NCI-H2081 treated with DMSO at 0.1 percent for 48 hours (cell line): ENCODE measurements at places on chromosomes 5 and 9.

DNA sequence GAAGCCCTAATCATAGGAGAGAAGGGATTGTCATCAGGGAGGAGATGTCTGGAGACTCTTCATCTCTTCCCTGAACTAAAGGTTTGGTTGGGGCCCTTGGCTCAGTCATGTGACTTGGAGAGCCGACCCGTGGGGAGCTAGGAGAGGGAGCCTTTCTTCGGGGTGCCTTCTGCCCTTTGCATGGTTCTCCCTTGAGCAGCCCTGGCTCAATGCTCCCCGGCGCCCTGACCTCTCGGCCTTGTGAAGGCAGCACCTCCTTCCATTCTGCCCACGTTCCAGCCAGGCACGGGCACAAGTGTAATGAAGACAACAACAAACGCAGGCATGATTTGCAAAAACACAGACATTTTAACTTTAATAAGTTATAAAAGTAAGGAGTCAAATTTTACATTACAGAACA lies 50.4 kb downstream of the ZNF354C start:
- no peak for DNase-seq

GRCh38 chr5:74441616-74442015 lies 198.9 kb downstream of the ENC1 start:
- no peak for DNase-seq

GRCh38 chr5:8288334-8288733 lies 419.4 kb downstream of the MTRR start:
- no peak for DNase-seq

DNA sequence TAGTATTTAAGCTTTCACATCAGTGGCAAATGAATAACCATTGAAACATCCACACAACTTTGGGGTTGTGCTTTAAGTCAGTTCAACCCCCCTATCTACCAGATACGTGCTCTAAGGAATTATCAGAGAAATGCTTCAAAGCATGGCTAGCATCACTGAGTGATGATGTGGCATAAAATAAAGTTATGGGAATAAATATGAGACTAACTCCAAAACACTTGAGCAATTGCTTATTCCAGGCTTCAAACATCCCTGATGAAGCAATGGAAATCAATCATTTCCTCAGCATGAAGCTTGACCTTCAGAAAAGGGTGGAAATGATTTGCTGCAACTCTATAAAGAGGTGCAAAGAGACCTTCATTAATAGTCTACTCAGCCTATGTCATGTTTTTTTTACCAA lies 292.0 kb upstream of the SMC2 start:
- DNase-seq = no peak

GRCh38 chr5:134608555-134608954 lies 24.1 kb downstream of the SAR1B start:
- DNase-seq = no peak

DNA sequence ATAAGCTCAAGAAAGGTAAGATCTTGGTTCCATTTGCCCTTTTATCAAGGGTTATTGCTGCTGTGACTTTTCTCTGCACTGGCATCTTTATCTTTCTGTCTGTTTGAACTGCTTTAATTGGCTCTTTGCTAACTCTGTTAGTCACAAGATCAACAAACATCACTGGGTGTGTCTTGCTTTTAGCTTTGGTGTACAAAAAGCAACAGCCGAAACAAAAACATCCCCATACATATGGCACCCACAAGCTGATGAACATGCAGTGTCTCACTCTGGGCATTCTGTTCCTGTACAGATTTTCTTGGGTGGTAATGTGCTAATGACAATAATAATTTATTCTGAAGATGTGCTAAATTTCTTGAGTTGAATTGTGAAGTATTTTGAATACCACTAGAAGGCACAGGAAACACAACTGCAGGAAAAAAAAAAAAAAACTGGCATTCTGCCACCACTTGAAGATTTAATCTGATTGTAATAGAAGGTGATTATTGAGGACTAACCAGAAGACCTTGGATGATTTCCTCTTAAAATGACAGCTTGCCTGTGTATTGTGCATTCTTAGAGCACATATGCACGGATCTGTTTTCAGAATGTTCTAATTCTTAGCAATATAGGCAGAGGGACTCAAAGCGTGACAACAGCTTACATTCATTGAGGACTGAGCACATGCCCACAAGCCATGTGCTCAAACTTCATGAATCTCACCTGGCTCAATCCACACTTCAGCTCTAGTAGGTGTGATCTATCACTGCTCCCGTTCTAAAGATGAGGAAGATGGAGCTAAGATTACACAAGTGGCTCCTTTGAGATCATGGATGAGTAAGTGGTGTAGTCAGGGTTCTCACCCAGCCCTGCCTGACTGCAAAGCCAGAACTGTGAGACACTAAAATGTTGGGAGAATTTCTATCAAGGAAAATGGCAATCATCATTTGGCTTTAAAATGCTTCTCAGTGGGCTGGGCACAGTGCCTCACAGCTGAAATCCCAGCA lies 96.4 kb downstream of the EBF1 start:
- DNase-seq = no peak

GRCh38 chr5:112906637-112907036 lies 15.4 kb downstream of the REEP5 start:
- no peak for DNase-seq

- no peak for DNase-seq
These were observed 40.3 kb downstream of the RGMB start for GRCh38 chr5:98813755-98814154.

GRCh38 chr5:96219580-96220281 lies 213.3 kb downstream of the PCSK1 start:
- DNase-seq = no peak

- DNase-seq = no peak
These were observed 110.1 kb upstream of the LRRTM2 start for GRCh38 chr5:138985256-138985655.

- no peak for DNase-seq
These were observed 424.0 kb upstream of the RGMB start for GRCh38 chr5:98349251-98349989.

- DNase-seq = no peak
These were observed 66.9 kb downstream of the SKIC3 start for GRCh38 chr5:95487880-95488279.

DNA sequence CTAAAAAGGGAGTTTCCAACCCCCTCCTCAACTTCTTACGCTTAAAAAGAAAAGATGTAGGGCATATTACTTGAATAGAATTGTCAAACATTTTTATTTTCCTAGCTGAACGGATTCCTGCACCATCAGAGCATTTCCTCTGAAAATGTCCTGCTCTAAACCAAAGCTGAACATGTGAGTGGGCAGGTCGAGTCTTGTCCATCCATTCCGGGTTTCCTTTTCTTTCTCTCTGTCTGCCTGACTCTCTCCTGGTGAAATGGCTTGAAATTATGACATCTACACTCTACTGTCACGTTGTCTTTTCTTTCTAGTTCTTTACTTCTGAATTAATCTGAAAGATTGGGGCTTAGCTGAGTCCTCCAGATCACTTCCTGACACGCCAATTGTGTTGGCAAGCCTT lies 39.2 kb upstream of the PTPN3 start:
- DNase-seq = no peak

DNA sequence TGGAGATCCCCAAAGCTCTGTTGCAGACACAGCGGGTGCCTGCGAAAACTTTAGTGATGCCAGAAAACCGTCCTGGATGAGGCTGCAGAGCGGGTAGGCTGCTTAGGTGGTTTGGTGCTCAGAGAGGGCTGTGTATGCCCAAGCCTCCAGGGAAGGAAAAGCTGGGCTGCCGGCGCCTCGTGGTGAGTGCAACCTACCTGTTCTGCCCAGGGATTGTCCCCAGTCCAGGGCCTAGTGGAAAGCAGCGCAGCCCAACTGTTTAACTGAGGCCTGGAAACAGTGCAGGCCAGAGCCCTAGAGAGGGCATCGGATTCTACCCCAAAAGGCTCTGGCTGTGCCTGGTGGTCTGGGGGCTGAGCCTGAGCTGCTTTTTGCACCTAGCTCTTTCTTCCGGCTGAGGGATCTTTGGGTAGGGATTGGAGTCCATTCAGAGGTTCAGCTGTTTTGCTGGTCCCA lies 2.8 kb downstream of the LMX1B start:
- no peak for DNase-seq

- no peak for DNase-seq
These were observed 4.2 kb upstream of the CCIN start for GRCh38 chr9:36164989-36165388.

GRCh38 chr5:1279443-1280151 lies 15.3 kb downstream of the TERT start:
- DNase-seq = no peak

GRCh38 chr5:114311281-114311680 lies 50.6 kb upstream of the KCNN2 start:
- DNase-seq = no peak

DNA sequence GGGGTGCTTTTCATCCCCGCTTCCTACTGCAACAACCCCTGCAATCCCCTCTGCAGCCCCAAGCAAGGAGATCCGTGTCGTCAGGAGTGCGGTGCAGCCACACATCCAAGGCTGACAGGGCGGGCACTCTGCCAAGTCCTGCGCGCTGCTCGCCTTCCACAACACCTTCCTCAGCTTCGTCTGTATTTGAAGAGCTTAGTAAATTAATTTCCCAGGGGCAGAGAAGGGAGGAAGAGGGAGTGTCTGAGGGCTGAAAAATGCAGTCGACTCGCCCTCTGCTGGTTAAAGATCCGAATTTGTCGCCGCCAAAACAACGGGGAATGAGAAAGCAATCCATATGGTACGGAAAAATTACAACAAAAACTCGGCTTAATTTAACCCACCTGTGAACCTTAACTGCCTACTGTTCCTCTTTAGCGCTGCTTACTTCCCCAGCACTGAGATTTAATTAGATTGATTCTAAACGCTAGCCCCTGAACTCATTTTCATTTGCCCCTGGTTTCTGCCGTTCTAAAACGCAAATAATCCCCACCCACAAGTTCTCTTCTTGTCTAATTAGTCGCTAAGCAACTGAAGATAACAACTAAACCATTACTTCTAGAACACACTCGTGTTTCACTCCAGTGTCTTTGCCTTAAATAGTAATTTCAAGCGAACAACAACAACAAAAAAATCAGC lies 10.9 kb upstream of the PCDHB1 start:
- DNase-seq = peak; percentile 30

- no peak for DNase-seq
These were observed 200.0 kb upstream of the S1PR3 start for GRCh38 chr9:88791105-88791805.

DNA sequence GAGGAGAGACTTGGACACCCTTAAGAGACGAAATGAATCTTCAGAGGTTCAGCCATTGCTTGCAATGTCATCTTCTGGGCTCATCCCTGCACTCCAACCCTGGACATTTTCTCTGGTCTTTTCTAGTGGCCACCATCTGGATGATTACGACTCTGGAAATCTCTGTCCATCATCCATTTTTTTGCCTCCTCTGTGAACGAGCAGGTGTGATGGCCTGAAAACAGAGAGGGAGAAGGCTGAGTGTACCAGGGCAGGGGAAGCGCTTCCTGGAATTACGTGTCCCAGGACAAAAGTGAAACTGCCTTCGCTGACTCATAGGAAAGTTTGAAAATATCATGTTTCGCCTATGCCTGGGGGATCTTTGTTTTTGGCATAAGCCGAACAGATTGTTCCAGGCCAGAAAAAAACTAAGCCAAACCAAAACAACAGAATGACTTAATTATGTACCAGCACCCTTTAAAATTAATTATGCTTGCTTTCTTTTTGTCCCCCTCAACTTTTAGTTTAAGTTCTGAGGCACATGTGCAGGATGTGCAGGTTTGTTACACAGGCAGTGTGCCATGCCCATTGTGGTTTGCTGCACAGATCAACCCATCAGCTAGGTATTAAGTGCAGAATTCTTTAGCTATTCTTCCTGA lies 31.9 kb downstream of the ANKRD33B start:
- no peak for DNase-seq

DNA sequence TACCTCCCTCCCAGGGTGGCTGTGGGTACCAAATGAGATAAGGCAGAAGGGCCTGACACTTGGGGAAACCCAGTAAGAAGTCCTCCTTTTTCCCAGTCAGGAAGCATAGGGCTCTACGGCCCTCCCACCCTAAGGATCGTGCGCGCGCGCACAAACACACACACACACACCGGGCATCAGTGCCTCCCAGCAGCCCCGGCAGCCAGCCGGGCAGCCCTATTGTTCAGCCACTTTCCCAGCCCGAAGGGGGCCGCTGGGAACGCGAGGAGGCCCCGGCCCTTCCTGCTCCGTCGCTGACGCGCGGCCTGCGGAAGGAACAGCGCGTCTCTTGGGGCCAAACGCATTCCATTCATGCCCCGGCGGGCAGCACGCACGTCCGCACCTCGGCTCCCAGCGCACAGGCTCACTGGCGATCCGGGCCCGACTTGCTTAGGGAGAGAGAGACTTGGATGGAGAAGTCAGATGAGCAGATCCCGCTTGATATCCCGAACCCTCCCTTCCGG lies 22.6 kb downstream of the DUSP1 start:
- no peak for DNase-seq

- DNase-seq = peak; percentile 63
These were observed at the start of gene ADGRV1 for GRCh38 chr5:90558344-90559192. ADGRV1 (plus strand) TSS chr5:90558797; CDS start chr5:90558896, 99 bp downstream.

DNA sequence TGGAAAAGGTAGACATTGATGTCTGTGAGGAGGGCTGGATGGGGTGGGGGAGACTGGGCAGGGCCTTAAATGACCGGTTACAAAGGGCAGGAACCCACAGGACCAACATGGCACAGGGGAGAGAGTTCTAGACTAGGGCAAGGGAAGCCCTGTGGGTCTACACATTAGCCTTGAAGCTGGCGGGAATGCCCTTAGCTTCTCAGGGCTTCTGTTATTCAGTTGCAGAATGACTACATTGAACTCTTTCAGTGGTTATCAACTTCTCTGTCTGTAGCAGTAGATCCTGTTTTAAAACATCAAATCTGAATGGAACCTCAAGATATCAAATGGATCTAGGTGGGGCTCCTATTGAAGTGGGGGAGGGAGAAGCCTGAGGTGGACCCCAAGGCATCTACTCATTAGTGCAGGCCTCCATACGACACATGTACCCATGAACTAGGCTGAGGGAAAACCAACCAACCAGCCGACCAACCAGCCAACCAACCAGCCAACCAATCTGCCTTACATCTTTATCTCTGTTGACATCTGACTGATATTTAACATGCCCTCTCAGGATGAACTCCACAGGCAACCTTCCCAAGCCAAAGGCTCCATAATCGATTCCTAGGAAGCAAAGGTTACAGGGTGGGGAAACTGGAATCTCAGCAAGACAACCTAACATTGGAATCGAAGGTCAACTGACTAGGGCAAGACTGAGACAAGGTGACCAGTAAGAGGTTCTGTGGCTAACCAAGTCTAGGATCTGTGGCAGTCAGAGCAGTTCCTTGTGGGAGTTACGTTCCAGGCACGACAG lies 48.3 kb downstream of the DAP start:
- DNase-seq = no peak

DNA sequence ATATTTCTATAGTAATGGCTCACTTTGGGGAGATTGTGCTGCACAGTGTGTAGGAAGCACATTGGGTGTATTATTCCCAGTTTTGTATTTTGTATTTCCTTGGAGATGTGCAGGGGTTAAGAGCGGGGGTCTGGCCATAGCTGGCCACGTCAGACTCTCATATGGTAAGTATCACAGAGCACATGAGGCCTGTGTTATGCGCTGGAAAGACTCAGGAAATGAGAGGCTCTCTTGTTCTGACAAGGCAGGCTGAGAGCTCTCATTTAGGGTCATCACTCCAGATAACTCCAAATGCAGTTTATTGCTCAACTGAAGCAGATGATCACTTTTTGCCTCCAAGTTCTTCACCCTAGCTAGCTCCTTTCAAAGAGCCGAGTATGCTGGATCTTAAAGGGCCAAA lies 205.7 kb downstream of the NTRK2 start:
- no peak for DNase-seq

GRCh38 chr5:147075187-147075586 lies 159.6 kb upstream of the STK32A start:
- no peak for DNase-seq

- DNase-seq = no peak
These were observed 180.7 kb upstream of the TLE4 start for GRCh38 chr9:79390781-79391770.

- DNase-seq = no peak
These were observed 36.2 kb downstream of the TNFSF15 start for GRCh38 chr9:114769624-114770023.
